ENCODE measurements at places on chromosomes 3 and 15. TPM values are rescaled to one million over a fixed set of nuclear protein-coding genes. Genes with fewer than 3 reads are reported as not detected.

The GOLGA8S gene
- not detected for total RNA-seq

The CLEC3B gene
- total RNA-seq, result not detected

The ISY1 gene
- total RNA-seq, result 26.2 TPM

The NECTIN3 gene
- total RNA-seq, result 42.3 TPM

DNA sequence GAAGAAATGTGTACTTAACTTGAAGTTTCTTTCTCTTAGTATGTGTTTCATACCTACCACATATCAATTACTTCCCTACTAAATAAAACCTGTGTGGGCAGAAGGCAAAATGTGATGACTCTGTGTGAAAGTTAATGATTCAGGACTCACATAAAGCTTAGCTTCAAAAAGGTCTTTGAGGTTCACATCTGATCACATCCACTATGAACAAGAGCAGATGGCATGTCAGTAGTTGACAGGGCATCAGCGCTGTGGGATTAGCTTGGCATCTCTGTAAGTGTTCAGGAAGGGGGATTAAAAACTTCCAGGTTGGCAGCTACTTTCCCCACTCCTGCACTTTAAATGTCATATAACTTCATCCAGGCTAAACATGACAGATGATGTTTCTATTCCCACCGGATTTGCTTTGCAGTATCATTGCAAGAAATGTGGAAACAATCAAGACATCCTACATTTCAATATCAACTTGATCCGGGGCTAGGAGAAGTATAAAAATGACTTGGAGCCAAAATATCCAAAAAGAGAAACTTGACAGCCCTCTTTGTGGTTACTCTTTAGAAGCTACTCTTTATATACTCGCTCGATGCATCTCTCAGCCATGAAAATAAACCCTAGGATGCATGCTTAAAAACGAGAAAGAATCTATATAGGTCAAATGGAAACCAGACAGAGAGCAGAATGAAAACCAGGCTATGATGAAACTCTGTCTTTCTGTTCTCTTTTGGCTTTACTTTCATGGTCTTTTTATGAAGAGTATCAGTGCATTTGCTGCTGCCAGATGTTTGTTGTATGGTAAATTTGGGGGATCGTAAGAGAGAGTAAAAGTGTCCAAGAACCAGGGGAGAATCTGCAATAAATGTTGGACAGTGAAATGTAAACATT, 273.1 kb upstream of the ALCAM start:
- no peak for DNase-seq

GRCh38 chr3:161851941-161852566, 355.4 kb downstream of the OTOL1 start:
- DNase-seq, result peak; percentile 11

DNA sequence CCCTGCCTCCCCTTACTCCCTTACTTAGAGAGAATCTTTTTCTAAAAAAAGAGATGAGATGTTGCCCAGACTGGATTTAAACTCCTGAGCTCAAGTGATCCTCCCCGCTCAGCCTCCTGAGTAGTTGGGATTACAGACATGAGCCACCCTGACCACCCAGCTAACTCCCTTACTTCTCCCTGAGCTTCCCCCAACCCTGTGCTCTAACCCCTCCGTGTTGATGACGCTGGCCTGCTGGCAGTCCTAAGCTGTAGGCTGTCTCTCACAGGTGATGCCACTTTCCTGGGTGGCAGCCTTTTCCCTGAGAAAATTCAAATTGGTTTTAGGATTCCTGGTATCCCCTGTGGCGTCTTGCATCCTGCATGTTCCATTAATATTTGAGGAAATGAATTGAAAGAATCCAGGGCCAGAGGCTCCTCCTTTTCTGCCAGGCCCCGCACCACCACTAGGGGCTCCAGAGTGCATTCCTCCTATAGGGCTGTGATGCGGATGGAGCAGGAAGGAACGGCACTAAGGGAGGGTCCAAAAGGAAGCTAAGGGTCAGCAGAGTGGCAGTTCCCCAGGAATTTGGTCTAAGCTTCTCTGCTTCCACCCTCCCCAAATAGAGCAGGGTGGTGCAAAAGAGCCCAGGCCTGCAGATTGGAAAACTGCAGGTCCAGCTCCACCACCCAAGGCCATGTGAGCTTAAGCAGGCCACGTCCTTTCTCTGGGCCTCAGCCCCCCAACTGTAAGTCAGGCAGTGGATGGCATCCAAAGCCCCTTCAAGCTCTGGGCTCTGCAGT, 101.1 kb downstream of the DAPK2 start:
- peak; percentile 85 for DNase-seq

DNA sequence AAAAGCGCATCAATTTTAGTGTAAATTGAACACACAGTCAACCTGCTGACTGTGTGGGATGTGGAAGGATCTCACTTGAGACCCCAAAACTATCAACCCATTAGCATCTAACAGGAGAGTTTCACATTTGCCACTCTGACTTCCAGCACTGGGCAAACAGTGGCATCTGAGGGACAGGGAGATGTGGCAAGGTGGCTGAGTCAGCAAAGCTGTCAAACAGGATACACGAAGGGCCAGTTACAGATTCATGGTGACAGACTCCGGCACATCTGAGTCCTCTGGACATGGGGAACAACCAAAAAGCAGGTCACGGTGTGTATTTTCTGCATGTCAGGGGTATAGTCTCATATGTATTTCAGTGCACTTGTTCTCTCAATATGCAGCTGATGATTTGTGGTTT, 573.4 kb upstream of the PPP2R3A start:
- no peak for DNase-seq

DNA sequence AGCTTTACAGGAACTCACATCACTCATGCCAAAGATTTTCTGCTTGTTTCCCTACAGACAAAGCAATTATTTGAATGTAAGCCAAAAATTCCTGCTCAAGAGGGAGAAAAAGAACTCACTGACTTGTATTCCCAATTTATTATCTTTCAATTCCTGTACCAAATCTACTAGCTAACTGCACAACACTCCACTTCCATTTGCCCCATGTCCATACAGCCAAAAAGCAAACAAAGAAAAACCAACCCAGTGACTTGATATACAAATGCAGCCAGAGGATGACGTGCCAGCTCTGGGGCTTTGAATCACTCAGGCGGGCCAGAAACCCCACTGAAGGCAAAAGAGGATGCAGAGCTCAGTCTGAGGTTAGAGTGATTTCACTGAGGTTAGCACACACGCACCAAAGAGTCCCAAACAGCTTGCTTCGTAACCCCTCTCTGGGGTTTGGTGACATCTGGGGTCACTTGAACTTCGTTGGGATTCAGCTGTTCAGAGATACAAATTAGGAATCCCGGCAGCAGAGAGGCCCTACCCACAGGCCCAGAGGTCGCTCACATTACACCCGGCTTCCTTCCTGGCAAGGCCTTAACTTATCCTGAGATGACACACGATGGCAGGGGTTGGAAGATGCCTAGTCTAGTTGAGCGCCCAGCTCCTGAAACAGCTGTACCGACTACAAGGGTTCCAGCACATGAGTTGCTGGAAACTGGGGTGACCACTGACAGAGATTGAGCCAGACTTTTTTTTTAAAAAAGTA, 1.6 kb downstream of the RFTN1 start:
- peak; percentile 46 for DNase-seq

GRCh38 chr3:66303491-66303901, 82.7 kb downstream of the SLC25A26 start:
- DNase-seq, result no peak

GRCh38 chr3:112688819-112689218, 47.9 kb upstream of the CCDC80 start:
- DNase-seq, result no peak

Data from H7 (cell line).